ENCODE measurements at places on chromosomes 6 and 20. TPM values are rescaled to one million over a fixed set of nuclear protein-coding genes. Genes with fewer than 3 reads are reported as not detected.

TGM6 gene
- polyA plus RNA-seq, result not detected

SMPD2 gene
- polyA plus RNA-seq, result 9.6 TPM

RCAN2 gene
- polyA plus RNA-seq, result not detected

CCN2 gene
- polyA plus RNA-seq, result 0.64 TPM

TENT5A gene
- polyA plus RNA-seq, result 0.47 TPM

ECT2L gene
- not detected for polyA plus RNA-seq

SLX4IP gene
- 11.0 TPM for polyA plus RNA-seq

RSPO3 gene
- 0.16 TPM for polyA plus RNA-seq

Data from GM12878 (cell line).